LHCN-M2 (cell line): ENCODE measurements at places on chromosomes 5 and 9.

GRCh38 chr5:126269511-126269910 is 153.7 kb upstream of the GRAMD2B start:
- DNase-seq, result no peak

DNA sequence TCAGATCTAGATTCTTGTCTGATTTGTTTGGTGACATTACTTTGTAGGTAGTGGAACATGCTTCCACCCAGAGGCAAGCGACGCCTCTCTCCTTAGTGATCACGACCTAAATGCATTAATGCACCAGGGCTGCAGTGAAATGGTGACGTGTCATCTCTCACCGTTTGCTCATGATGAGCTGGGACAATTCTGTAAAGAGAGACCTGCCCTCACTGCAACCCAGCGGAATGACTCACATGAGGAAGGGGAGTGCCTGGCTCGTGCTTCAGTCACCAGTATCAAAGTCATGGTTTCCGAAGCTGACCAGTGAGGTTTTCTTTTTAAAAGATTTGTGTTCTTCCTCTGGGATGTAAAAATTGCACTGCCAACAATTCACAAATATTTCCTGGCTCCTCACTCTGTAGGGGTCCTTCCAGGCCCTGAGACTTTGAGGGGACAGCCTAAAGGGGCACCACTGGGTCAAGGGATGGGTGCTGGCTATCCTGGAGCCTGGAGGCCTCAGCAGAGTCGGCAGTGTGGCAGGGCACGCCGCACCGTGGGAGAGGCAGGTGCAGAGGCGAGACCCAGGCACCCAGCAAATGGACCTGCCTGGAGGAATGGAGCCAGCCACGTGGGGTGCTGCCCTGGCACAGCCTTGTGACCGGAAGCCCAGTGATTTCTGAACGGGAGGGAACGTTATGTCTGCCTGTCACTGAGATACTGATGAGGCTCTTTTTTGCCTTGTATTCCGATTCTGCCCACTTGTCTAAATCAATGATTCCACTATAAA is 17.3 kb downstream of the QSOX2 start:
- peak; percentile 56 for DNase-seq

- no peak for DNase-seq
These were observed 428 bp downstream of the C5orf52 start for GRCh38 chr5:157671592-157672330.

- DNase-seq, result peak; percentile 56
These were observed at the start of gene TRIM14 for GRCh38 chr9:98118640-98119601. TSS of gene TRIM14 (minus strand) at chr9:98119222. CDS start at chr9:98119188, 34 bp downstream.

DNA sequence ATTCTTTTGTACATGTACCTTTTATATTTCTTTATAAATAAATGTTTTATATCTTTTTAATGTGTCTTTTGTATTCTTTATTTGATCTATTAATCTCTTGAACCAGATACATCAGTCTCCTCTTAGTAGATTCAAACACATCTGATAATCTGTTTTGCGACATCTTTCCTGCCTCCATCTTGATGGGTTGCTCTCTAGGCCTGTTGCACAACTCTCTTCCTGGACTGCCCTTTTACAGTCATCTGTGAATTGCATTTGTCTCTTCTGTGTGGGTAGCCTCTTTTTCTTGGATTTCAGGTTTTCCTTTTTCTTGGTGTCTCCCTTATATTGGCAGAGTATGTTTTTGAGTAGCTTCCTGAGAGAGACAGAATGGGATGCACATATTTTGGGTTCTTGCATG is 6.2 kb downstream of the ZFYVE16 start:
- DNase-seq, result peak; percentile 15

DNA sequence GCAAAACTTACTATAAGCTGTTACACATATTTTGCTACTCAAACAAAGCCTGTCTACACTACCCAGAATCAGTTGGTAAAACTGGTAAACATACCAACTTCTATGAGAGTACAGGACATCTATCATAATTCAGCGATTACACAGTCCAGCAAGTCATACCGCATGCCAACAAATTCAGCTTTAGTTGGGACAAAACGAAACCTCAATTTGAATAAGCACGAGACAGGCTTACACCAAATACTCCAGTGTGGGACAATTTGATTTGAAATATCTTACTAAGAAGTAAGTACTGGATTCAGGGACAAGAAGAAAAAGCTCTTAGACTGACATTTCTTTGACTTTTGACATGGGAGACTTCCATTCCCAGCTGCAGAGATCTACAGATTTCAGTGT is 2.0 kb downstream of the NRG2 start:
- no peak for DNase-seq
